Activated T-cell treated with anti-CD3 and anti-CD28 coated beads for 1 hour (primary cell): ENCODE measurements at places on chromosomes 2 and 18.
A peak's percentile ranks its signal among the peaks of the same experiment; 100 is the strongest.

DNA sequence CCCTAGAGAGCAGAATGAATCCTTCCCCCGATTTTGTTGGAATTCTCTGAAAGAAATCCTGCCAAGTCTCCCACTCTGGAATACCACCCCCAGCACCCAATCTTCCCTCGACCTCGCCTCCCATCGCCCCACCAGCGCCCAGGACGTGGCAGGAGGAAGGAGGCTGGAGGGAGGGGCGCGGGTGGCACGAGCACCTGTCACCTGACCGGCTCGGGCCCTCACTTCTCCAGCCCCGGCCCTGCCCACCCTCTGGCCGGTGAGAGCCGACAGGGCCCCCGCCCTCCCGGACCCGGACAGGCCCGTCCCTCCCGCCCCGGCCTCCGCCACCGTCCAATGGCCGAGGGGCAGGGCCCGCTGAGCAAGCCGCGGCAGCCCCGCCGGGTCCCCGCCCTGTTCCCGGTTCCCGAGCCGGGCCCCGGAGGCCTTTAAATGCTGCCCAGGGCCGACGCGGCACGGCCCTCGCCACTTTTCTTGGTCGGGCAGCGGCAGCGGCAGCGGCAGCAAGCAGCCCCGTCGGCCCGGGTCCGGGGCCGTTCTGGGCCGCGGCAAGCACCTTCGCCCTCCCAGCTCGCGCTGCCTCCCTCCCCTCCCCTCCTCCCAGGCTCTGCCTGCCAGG lies at the start of gene LGALSL:
Gene LGALSL (plus strand): TSS at position 393 of the 616 bp plus-strand sequence. CDS start 384 bp downstream, outside the sequence.
- DNase-seq: peak; percentile 27

- DNase-seq: no peak
Observed at GRCh38 chr2:96099861-96100798, 16.2 kb downstream of the ADRA2B start.

GRCh38 chr2:162817921-162818320 lies 20.6 kb downstream of the KCNH7 start:
- DNase-seq: no peak

- DNase-seq: no peak
Observed at GRCh38 chr2:16050908-16051489, 110.6 kb downstream of the MYCN start.

GRCh38 chr18:63293935-63294334 lies 25.6 kb downstream of the BCL2 start:
- DNase-seq: no peak

DNA sequence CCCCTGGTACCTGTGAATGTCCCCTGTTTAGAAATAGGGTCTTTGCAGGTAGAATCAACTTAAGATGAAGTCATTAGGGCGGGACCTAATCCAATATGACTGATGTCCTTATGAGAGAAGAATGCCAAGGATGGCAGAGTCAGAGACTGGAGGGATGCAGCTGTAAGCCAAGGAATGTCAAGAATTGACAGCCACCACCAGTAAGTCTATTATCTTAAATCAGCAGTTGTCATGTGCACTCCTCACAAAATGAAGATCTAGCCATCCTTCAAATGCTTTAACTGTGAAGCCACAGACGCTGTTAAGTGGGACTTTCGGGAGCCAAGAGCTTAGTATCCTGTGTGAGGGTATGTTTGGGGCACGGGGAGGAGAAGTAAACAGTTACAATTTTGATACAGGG lies 83.2 kb downstream of the ITGA4 start:
- DNase-seq: no peak

DNA sequence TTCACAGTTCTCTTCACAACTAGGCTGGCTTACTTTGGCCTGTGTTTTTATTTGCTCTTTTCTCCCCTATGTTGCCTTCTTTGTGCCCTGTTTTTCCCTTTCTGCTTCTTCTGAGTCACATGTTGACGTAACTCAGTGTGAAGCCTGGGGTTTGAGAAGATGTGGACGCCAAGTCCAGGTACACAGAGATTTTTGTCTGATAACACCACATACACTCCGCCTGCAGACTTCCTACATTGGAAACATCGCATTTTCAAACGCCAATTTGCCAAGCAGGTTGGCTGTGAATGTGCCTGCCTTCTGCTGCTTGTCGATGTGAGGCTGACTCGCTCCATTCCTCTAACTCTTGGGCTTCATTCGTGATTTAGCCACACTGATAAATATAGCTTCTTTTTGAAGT lies 62.6 kb upstream of the FN1 start:
- no peak for DNase-seq

DNA sequence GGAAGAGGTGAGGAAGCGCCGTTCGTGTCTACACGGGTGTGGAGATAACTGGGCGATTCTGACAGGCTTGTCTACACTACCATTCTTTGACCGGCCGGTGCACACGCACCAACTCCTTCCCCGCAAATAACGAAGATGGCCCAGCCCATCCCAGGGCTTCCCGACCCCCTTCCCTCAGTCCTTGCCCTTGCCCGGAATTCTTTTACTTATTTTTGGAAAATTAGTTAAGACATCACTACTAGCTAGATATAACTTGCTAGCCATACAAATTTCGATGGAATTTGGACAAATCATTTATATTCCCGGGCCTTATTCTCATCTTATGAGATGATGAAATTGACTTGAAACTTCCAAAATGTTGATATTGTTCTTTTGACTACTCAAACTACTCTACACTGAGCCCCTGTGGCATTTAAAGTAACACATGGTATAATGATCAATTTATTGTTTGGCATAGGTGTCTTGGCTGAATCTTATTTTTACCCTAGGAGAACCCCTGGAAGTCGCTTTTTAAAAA lies 1.3 kb downstream of the ERICH2 start:
- no peak for DNase-seq
